HS-27A (cell line): ENCODE measurements at places on chromosomes 2 and 18.
A peak's percentile ranks its signal among the peaks of the same experiment; 100 is the strongest.

DNA sequence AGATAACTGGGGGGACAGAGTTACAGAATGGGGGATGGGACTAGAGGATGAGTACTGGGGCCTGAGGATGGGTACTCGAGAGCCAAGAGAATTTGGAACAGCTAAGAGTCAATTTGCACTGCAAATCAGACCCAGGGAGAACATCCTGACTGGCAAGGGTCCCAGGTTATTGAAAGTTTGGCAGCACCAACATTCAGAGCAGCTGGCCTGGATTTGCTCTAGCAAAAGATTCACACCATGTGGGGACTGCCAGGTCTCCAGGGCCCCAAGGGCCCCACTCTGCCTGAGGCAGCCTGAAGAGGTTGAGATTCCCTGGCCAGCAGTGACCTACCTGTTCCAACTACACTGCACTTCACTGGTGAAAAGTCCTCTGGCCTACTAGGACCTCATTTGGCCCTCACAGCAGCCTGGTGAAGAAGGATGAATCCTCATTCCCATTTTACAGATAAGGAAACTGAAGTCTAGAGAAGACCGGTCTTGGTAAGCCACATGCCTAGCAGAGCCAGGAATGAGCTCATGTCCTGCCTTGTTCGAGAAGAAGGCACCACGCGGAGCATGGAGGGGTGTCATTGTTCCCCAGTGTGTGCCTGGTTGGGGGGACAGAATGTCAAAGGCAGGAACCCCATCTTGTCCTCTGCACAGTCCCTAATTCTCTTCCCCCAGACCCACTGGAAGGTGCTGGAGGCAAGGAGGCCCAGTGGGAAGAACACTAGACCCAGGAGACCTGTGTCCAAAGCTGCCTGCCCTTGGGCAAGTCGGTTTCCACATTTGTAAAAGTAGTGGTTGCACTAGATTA, 258.6 kb downstream of the TNS1 start:
- no peak for DNase-seq

- DNase-seq, result no peak
These were observed 10.2 kb downstream of the IL1F10 start for GRCh38 chr2:113077921-113078320.

- DNase-seq, result no peak
These were observed 96.1 kb downstream of the UGGT1 start for GRCh38 chr2:128187032-128187654.

DNA sequence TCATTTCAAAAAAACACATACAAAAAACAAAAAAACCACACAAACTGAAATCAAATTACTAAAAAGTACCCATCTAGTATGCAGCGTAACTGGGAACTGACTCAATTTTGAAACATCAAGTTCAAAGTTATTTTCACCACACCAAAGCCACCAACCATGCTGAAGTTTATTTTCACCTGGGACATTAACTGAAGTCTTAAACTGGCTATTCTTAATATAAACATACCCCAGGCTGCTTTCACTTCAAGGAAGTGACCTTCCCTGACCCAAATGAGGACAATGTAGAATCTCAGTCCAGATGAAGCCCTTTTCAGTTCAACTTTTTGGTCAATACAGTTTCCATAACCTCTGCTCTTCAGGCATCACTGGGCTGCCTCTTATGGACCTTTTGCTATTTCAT, 84.6 kb downstream of the PIGN start:
- no peak for DNase-seq

DNA sequence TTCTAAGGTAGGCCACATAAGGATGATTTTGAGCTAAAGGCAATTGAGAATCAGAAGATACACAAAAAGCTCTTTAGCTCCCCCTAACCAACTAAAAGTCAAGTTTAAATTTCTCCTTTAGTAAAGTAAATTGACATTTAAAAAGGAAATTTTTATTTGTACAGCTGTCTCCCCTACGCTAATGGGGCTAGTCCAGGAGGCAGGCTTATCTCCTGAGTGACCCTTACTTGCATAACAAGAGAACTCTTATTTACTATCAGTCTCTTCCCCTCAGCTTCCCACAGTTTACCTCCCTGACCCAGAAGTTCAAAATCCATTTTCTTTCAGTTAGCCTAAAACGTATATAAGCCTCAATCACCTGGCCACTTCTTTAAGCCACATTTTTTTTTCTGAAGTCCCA, 1002.8 kb upstream of the NRXN1 start:
- DNase-seq, result no peak

GRCh38 chr2:51919395-51919794, 887.5 kb upstream of the NRXN1 start:
- peak; percentile 15 for DNase-seq

DNA sequence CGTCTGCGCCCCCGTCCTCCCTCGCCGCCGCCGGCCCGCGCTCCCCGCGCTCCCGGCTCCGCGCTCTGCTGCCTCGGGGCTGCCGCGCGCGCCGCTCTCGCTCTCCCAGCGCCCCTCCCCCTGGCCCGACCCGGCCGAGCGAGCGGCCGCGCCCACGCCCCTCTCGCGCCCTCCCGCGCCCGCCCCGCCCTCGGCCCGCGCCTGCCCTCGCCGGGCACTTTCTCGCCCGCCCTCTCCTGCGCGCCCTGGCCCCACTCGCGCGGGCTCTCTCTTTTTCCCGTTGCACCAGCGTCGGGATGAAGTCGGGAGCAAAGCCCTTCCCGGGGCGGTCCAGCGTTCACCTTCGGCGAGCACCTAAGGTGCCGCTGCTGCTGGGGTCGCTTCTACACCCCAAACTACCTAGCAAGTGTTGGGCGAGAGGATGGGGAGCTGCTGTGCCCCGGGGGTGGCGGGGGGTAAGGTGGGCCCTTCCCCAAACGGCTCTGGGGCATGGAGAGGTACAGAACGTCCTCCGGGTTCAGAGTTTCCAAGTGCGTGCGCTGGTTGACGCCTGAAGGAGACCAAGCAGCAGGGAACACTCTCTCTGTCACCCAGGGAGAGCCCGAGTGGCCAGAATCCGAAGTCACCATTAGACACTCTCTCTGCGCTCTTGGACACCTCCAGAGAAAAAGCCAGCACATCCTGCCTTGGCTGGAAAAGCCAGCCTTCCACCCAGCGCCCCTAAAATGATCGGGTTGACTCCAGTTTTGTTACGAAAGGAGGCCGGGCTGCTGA, at the start of gene COLEC12:
Gene COLEC12 (minus strand): TSS at position 70 of the 774 bp plus-strand sequence. CDS start 187 bp downstream, outside the sequence.
- no peak for DNase-seq

DNA sequence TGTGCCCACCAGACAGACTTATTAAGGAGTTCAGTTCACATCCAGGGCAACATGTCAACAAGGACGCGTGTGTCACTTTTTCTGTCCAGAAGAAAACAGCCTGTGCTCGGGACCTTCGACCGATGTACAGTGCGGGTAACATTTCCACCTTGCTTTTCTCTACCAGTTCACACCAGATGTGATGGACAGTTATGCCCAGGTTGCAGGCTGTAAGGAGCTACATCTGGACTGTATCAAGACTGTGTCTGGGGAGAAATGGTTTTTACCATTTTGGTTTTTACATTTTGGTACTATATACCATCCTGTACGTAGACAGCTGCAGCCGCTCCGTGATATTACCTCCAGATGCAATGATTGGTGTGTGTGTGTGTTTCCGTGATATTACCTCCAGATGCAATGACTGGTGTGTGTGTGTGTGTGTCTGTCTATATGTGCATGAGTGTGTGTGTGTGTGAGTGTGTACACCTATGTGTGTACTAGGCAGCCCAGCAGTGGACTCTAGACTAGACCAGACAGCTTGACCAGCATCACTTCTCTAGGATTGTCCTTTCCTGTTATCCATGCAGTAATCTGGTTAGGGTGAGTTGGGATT, 118.0 kb downstream of the COL6A3 start:
- no peak for DNase-seq

DNA sequence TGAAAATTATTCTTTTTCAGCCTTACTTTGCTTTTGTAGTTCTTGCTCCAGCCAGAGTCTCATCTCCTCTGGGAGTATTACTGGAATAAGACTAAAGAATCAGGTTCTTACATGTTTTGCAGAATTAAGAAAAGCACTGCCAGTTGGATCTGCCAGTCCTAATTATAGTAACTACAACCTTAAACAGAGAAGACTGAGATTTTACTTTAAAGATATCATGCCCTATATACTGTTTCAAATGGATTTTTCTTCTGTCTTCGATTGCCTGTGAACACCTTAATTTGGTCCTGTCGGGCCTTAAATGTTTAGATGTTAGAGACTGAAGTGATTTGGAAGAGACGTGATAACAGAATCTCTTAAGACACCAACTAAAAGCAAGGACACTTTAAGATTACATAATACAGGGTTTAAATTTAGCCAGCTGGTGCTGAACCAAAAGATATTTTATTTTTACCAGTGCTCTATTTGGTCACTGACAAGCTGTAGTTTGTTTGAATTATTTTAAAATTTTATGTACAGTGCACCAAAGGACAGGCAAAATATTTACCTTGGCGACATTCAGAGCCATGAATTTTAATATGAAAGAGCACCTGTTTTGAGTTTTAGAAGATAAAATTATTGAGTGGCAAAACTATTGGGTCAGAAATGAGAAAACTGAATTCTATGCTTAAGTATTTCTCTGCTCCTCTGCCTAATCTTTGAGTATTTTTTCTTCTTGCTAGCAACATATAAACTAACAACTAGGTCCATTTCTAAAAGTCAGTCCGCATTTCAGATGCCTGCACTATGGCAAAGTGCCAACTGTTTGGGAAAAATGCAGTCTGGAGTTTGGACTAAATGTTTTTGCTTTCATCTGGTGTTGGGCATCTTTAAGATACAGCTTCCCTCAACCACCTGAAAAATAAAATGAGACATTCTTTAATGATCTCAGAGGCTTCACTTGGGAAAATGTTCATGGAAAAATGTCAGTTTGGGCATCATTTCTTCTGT, 300.0 kb downstream of the XIRP2 start:
- no peak for DNase-seq

DNA sequence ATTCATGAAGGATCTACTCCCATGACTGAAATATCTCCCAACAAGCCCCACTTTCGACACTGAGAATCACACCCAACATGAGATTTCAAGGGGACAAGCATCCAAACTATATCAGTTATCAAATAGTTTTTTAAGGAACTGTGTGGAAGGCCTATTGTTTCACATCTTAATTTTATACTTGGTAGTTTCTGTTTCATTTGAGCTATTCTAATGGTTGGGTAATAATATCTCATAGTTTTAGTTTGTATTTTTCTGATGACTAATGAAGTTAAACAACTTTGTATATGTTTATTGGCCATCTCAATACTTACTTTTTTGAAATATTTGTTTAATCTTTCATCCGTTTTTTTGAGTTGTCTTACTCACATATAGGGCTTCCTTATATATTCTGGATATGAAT, 135.0 kb downstream of the SCG2 start:
- no peak for DNase-seq

DNA sequence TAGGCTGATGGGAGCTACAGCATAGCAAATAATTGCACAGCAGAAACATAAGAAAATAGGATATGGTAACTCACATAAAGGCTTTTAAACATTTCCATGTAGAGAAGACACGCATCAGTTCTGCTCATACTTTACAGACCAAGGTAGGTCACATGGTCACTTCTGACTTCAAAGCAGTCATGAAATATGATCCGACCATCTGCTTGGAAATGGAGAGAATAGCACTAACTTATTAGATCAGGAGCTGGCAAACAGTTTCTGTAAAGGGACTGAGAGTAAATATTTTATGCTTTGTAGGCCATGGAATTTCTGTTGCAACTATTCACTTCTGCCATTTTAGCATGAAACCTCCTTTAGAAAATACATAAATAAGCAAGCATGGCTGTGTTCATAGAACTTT, 936.6 kb upstream of the FANCL start:
- no peak for DNase-seq

DNA sequence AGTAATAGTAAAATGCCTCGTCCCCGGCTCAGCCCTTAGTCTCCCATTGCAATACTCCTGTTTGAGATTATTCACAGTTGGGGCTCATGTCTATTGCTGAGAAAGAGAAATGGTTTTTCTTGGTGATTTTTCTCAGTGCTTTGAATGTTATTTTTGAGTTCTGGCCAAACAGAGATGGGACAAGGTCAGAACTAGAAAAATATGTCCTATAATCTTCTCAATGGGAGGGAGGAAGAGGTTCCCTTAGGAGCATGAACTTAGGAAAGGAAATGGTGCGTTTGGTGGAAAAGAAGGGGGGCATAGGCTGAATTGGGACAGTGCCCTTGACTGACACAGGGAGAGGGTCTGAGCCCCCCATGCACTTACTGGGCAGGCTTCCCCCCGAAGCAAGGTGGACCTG, 133.8 kb downstream of the AGAP1 start:
- no peak for DNase-seq

- DNase-seq, result no peak
These were observed 75.4 kb upstream of the REV1 start for GRCh38 chr2:99565227-99565626.

DNA sequence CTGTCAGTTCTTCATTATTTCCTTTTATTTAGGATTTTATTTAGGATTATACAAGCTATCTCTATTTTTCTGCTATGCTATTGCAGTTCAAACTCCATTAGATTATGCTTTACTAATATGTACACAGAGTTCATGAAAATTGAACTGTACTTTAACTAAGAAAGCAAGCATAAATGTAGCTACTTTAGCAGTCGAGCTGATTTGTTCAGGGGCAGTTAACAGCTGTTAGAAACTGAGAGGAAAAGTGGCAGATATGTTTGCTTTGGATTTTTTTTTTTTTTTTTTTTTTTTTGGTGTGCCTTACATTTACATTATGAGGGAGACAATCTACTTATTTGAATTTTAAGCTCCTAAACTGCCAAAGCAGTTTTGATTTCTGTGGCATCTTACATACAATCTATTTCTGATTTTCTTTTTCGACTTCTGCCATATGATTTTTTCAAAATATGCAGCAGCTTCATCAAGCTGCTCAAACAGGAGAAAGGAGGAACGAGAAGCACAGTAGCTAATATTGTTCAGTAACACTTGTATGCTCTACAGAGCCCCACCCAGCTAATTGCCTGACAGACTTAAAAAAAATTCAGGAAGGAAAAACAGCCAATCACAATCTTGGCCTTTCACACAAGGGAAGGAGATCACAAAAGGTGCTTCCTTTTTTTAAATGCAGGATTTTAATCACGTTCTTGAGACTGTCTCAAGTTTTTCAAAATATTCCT, 233.4 kb upstream of the SIX3 start:
- no peak for DNase-seq

DNA sequence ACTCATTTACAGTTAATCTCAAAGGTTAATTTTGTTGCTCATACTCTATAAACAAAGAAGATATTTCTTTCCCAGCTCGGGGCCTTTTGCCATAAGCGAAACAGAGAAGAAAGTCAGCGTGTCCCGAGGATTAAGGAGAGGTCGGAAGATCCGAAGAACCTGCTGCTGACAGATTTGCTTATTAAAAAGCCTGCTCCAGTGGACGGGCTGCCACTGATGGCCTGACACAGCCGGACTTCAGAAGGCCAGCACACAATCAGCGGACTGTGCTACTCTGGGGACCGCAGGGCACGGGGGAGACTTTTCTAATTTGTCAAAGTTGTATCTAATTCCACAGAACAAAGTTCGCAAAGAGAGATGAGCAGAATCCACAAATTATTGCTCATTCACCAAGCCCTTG, 315.4 kb downstream of the ETAA1 start:
- no peak for DNase-seq

- DNase-seq, result no peak
These were observed at the start of gene NFE2L2 for GRCh38 chr2:177264693-177265587. NFE2L2 (minus strand) TSS chr2:177264727; CDS start chr2:177264576, 151 bp downstream.

- DNase-seq, result no peak
These were observed 582 bp downstream of the RIOK3 start for GRCh38 chr18:23453680-23454058.
